Activated T-cell treated with anti-CD3 and anti-CD28 coated beads for 1 hour (primary cell): ENCODE measurements at places on chromosomes 3 and 15.

DNA sequence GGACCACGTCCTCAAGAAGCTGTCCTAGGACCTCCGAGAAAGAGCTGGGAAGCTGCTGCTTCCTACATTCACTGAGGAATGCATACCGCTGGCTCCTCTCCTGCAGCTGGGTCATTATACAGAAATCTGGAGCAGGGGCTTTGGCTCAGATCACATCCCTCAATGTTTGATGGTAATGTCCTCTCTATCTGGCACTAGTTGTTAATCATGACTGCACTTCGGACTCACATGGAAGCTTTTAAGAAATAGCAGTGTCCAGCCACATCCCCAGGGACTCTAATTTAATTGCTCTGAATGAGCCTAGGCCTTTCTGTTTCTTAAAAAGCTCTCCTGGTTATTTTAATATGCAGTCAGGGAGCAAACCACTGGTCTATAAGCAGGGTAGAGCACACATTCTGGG lies 25.7 kb upstream of the MYRIP start:
- no peak for DNase-seq

- no peak for DNase-seq
Measured at GRCh38 chr15:56180851-56181250, 62.8 kb downstream of the RFX7 start.

DNA sequence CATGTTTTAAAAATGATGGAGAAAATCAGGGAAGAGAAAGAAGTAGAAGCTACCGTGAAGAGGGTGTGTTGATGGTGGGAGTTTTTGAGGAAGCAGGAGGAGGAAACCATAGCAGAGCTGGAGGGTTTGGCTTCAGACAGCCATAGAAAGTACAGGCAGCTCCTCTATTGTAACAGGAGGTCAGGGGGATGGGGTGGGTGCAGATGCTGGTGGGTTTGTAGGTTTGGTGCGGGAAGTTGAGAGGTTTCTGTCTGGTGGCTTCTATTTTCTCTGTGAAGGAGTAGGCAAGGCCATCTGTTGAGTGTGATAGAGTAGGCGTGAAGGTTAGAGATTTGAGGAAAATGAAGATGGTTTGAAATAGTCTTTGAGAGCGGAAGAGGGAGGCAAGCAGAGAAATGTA lies 97.7 kb upstream of the TBC1D5 start:
- DNase-seq, result no peak

GRCh38 chr3:46495901-46496456 lies 1.8 kb upstream of the RTP3 start:
- DNase-seq, result no peak

GRCh38 chr3:55639896-55640765 lies 153.0 kb upstream of the WNT5A start:
- DNase-seq, result no peak

- no peak for DNase-seq
Measured at GRCh38 chr15:60250316-60250715, 147.5 kb downstream of the ANXA2 start.

DNA sequence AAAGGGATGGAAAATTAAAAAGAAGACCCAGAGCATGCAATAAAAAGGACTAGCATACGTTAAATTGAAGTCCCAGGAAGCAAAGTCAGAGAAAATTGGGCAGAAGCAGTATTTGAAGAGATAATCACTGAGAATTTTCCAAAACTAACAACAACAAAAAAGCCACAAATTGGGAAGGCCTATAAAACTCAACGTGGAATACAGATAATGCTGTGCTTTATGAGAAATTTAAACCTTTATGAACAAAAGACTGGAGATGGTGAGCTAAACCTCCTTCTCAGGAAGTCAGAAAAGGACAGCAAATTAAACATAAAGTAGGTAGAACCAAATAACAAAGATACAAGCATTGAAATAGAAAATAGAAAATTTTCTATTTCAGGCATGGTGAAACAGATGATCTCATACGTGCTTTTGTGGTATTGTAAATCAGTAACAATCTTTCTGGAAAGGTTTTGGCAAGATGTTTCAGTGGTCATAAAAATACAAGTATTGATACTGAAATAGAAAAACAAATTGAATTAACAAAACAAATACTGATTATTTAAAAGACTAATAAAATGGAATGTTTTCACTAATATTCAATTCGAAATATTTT lies 55.6 kb downstream of the LYSMD4 start:
- DNase-seq, result no peak

GRCh38 chr3:184465883-184466412 lies 86.1 kb downstream of the CHRD start:
- no peak for DNase-seq

DNA sequence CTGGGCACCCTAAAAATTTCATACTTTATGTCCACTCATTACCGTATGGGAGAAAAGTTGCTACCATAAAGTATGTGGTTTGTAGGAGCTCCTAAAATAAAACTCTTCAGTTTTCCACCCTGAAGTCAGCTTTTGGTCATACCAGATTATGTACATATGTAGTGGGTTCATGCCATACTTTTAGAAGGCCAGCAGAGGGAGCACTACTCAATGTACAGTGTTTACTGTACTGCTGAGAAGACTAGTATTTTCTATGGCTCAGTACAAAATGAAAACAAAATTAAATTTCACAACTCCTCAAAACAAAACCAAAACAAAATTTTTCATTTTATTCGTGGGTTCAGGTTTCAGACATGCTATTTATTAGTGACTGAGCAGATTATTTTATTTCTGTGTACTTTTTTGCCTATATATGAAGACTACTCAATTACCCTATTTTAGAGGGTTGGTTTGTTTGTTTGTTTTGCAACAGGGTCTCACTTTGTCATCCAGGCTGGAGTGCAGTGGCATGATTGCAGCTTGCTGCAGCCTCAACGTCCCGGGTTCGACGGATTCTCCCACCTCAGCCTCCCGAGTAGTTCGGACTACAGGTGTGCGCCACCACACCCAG lies 24.3 kb downstream of the NXPE3 start:
- peak; percentile 35 for DNase-seq

GRCh38 chr3:186380622-186381380 lies 18.8 kb upstream of the DGKG start:
- DNase-seq, result no peak

GRCh38 chr15:91956026-91956723 lies 102.7 kb downstream of the SLCO3A1 start:
- DNase-seq, result no peak

DNA sequence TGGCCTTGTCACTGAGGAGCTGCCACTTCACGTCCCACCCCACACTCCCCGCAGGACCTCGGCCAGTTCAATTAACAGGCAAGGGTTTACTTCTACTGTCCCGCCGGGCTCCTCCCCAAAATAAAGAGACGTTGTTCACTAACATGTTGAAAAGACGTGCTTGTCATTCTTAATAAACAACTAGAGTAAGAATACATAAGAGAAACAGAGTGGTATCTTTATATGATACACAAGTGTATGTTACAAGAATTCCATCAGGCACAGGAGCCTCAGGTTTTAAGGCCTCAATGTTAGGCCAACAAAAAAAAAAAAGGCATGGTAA lies 326 bp upstream of the IMPDH2 start:
- DNase-seq, result no peak

- DNase-seq, result no peak
Measured at GRCh38 chr15:87724330-87724729, 532.2 kb downstream of the NTRK3 start.

- no peak for DNase-seq
Measured at GRCh38 chr3:52205727-52206372, 7.9 kb downstream of the ALAS1 start.
